Activated gamma-delta T cell (primary cell): ENCODE measurements at places on chromosomes 5 and 9.
A peak's percentile ranks its signal among the peaks of the same experiment; 100 is the strongest.

DNA sequence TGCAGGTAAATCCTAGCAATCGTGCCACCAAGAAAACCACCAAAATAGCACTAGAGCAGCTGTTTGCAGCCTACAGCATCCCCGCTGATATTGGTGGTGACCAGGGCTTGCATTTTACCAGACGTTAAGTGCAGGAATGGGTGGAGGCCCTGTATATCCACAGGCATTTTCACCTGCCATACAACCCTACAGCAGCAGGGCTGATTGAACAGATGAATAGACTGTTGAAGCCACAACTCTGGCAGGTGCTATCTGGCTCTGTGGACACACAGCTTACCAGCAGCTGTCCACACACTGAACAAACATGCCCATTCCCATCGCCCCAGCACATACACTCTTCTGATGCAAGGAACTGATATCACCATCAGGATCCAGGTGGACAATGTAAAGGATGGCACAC is 154.5 kb upstream of the APC start:
- DNase-seq: no peak

DNA sequence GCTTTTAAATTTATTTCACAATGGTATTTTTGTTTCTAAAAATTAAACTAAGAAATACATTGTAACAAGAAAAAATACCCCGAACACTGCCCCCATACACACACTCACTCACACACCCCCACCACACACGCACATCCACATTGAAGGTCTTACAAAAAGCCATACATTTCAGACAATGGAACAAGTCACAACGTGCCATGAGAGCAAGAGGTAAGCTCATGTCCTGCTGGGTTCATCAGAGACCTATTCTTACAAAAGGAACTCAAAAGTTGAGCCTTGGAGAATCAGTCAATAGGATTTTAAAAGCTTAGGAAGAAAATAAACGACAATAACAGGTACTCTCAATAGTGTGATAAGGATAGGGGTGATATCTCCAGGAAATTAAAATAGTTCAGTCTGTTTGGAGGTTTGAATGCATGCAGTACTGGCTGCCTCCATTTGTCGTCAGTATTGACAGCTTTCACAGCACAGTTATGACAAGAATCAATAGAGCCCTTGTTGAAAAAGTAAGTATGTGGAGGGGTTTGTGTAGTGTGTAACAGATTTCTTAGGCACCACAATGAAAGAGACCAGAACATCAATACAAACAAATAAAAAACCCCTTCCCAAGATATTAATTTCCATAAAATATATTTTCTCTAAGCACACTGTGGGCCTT is 1826.2 kb upstream of the CDH6 start:
- DNase-seq: no peak

GRCh38 chr9:114432323-114433067 is 44.7 kb upstream of the AKNA start:
- no peak for DNase-seq

GRCh38 chr5:77881528-77881927 is 105.4 kb upstream of the TBCA start:
- no peak for DNase-seq

DNA sequence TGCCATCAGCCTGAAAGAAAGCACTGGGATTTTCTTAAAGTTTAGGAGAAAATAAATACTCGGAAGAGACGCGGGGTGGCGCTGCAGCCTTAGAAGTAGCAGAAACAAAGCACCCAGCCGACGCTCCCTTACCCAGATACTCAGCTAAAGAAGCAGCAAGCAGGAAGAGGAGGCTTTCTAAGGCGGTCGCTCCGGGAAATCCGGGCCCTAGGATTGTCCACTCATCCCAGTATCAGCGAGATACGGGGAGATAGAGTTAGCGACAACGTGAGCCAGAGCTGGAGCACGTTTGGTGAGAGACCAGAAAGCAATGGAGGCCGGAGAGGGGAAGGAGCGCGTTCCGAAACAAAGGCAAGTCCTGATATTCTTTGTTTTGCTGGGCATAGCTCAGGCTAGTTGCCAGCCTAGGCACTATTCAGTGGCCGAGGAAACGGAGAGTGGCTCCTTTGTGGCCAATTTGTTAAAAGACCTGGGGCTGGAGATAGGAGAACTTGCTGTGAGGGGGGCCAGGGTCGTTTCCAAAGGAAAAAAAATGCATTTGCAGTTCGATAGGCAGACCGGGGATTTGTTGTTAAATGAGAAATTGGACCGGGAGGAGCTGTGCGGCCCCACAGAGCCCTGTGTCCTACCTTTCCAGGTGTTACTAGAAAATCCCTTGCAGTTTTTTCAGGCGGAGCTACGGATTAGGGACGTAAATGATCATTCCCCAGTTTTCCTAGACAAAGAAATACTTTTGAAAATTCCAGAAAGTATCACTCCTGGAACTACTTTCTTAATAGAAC is at the start of gene PCDHB2:
PCDHB2 (plus strand) TSS at position 135 of the 782 bp plus-strand sequence; CDS start at position 311, 176 bp downstream.
- no peak for DNase-seq

GRCh38 chr5:53946405-53947100 is 363.8 kb downstream of the ARL15 start:
- no peak for DNase-seq

DNA sequence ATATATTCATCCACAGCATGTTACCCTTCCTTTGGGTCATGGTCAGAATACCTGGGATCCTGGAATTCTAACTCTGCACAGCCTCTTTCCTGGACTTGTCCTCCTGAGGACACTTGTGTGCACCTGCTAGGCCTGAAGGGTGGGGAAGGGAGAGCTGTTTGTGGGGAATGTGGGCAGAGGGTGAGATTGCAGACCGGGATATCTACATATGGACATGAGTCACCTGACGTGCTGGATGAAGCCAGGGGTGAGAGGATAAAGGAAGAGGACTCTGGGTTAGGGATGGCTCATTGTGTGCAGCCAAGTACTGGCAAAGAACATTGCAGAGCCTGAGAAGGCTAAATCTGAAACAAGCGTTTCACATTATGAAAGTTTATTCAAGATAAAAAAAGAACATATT is 241.4 kb upstream of the RPS23 start:
- no peak for DNase-seq

DNA sequence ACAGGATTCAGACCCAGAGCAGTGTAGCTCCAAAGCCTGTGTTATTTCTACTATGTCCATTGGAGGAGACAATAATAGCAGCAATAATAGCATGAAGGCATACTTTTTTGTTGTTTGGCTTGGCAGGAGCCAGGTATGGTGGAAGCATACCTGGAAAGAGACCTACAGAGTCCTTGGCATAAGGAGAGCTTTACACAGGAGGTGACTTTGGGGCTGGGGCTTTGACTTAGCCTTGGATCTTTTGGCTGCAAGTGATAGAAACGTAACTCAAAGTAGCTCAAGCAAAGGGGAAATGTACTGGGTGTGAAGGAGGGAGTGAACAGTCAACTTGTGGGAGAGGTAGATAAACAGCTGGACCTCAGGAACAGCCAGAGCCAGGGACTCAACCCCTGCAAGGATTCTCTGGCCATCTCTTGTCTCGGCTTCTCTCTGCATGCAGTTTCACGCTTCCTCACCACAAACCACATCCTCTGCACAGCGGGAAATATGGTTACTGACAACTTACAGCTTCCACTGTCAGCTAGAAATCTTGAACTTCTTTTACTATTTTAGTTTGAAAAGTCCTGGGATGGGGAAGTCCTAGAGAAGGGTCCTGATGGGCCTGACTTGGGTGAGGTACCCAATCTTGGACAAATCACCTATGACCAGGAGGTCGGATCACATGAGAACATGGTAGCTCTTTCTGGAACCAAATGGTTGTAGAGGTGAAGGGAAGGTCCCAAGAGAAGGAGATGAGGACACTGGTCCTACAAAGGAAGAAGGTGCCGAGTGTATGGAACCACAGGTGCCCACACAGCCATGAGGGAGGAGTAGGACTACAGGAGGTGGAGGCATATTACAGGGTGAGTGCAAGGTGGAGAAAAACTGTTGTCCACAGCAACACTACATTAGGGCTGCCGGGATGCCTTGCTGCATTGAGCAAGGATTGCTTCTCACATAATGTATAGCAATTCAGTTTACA is 47.0 kb upstream of the TGFBR1 start:
- DNase-seq: no peak

DNA sequence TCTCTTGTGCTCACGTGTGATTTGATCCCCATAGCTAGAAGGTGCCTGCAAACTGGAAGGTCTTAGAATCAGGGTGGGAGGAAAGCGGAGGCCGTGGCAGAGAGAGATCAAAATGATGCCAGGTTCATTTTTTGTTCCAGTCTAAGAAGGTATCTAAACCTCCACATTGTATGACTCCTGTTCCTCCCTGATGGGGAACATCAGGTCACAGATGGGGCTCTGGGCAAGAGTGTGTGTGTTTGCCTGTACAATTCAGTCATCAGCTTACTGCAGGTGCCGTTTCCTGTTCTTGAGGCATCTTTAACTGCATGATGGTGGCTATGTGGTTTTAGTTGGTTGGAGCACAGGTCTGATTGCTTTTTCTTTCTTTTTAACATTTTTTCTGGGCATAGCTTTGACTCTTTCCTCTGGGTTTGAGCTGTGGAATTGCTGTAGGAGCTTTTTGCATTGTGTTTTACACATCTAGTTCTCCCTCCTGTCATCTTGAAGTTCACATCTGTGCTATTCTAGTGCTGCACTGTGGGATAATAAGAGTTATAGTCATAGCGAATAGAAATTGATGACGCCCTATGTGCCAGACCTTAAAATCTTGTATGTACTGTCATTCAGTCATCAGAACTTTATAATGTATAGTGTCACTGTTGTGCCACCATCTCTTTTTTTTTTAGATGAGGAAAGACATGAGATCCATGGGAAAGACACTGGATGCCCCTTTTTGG is 30.8 kb downstream of the ARHGAP26 start:
- no peak for DNase-seq

DNA sequence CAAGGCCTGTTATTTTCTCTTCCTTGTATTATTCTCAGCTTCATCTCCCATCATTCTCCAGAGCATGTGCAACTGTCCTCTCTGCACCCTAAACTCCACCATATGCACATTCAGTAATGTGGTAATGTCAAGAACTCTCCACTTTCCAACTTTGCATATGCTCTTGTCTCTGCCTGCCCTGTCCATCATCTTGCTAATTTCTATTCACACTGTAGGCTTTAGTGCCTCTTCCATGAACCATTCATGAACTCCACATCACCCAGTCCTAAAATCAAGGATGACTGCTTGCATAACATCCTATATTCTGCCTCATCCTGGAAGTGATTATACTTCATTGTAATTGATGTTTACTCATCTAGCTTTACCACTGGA is 354.8 kb downstream of the PDE4D start:
- no peak for DNase-seq

DNA sequence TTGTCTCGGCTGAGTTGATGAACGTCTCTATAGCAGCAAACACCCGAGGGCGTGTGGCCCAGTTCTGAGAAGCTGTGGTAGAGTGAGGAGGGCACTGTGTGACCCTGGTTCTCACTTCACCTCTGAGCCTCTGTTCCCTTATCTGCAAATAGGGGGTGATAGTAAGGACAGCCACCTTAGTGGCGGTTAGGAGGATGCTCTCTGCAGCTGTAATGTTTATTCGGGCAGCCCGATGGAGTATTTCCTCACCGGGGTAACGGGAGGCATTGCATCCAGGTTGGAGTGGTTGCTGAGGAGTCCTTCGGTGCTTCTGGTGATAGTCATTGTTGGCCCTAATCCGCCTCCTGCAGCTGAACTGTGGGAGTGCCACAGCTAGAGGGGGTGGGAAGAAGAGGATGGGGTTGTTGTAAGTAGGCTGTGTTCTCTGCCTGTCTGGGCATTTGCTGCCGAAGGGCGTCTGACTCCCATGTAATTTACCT is 13.9 kb downstream of the PRRC2B start:
- DNase-seq: no peak

- no peak for DNase-seq
Observed at GRCh38 chr9:76221423-76221822, 172.8 kb downstream of the RFK start.

- no peak for DNase-seq
Observed at GRCh38 chr9:122396614-122397148, 25.9 kb downstream of the PTGS1 start.

- DNase-seq: no peak
Observed at GRCh38 chr5:39082995-39083394, 8.8 kb upstream of the RICTOR start.

DNA sequence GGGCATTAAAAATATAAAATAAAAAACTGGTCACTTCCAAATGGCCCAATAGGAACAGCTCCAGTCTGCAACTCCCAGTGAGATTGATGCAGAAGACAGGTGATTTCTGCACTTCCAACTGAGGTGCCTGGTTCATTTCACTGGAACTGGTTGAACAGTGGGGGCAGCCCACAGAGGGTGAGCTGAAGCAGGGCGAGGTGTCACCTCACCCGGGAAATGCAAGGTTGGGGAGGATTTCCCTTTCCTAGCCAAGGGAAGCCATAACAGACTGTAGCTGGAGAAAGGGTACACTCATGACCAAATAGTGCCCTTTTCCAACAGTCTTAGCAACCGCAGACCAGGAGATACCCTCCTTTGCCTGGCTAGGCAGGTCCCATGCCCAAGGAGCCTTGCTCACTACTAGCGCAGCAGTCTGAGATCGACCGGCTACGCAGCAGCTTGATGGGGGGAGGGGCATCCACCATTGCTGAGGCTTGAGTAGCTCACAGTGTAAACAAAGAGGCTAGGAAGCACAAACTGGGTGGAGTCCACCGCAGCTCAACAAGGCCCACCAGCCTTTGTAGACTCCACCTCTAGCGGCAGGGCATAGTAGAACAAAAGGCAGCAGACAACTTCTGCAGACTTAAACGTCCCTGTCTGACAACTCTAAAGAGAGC is 12.7 kb downstream of the RLN1 start:
- DNase-seq: peak; percentile 18

DNA sequence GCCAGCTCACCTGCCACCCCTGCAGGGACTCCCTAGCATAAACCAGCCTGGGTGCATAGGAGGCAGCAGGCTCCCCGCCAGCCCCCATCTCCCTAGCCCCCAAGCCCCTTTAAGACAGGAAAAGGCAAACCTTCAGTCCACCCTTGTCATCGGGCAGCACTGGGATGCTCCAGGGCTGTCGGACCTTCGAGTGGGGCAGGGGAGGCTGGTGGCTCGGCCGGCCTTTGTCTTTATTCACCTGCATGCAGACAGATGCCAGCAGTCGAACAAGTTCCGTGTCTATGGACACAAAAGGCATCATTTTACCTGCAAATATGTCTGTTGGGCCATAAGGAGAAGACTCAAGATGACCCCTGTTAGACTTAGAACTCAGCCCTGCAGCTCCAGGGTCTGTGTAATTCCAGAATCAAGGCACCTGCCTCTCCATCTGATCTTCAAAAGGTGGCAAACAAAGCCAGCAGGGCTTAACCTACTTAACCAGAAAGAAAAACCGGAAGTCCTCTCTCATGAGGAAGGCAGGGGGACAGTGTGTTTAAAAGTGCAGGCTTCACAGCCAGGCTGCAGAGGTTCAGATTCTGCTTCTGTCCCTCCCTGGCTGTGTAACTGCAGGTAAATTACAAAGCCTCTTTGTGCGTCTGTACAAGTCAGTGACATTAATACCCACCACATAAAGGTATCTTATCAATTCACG is 16.2 kb downstream of the ANKS6 start:
- DNase-seq: no peak

GRCh38 chr5:142360607-142361120 is 35.8 kb upstream of the SPRY4 start:
- no peak for DNase-seq

GRCh38 chr5:91132550-91132949 is 250.6 kb downstream of the ARRDC3 start:
- no peak for DNase-seq
